Stimulated activated CD8-positive, alpha-beta memory T cell treated with anti-CD3 and anti-CD28 coated beads, Interleukin-2, amount 100 ng/mL, for 1 hour (primary cell): ENCODE measurements at places on chromosomes 13 and 19.

DNA sequence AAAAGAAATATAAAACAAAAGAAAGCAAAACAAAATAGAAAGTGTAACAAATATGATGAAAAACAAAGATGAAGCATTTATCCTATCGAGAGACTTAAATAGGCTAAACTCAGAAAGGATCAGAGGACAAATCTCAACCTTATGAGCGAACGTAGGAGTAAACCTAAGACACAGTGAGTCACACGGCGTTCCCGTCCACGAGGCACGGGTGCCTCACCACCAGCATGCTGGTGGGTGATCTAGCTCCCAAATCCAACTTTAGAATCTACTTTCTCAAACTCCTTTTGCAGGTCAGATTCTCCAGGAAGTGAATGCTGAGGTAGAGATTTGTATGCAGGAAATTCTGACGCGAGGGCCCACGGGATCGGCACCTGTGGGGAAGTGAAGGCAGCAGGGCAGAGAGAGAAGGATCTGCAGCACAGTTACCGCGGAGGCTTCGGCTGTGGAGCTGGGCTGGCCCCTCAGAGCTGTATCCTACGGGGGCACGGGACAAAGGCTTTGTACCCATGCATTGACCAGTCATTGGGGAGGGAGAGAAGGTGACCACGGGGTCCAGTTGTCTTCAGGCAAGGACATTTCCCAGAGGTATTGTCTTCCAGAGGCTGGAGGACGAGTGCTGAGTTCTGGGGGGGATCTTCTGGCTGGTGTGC, 7.5 kb upstream of the MIER2 start:
- DNase-seq: no peak

DNA sequence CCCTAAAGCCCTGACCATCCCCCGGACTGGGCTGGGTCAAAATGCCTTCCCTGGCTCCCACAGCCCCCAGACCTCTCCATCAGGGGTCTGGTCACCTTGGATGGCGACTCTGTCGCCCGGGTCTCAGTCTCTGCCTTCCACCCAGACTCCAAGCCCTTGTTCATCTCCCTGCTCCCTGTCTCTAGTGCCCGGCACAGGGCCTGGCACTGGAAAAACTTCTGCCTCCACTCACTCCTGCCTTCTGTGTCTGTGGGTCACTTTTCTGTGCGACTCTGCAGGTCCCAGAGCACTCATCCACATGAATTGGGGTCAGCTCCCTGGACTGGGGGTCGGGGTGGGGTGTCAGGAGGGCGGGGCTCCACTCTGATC, 1.1 kb downstream of the ZNF787 start:
- no peak for DNase-seq

DNA sequence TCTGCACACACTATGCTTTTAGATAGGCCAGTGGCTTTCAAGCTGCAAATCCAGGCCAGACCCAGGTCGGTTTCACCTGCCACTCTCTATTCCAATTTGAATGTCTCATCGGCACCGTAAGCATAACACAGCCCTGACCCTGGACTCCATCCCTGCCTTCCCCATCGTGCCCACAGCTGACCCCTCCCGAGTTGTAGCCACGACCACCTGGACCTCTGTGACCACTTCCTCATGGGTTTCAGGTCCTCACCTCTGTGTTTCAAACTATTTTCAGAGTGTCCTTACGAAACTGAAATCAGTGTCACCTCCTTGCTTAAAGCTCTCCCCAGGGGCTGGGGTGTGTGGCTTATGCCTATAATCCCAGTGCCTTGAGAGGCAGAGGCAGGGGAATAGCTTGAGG, 9.0 kb upstream of the HSH2D start:
- DNase-seq: no peak

- no peak for DNase-seq
Observed at GRCh38 chr19:34838753-34839431, 65.9 kb upstream of the ZNF599 start.

DNA sequence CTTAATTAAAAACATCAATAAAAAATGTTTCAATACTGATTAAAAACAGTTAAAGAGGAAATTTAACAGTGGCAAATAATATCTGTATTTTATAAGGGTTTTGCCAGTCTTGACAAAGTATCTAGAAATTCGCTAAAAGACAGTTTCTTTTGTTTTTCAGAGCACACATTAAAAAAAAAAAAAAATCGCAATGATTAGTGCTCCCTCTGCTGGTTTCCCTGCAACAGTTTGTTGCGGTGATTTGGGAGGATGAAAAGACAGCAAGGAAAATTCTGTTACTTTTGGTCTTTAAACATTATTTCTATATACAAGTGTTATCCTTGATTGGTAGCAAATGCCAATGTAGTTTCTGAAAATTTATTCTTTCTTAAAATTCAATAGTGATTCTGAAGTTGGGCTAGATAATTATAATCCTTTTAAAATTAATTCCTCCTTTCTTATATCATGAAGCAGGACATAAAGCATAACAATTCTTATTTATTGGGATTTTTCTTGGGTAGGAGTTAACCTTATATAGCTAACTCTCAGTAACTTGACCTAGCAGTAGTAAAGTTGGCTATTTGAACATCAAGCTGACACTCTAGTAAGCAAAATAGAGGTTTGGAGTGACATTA, 23.1 kb upstream of the SPRY2 start:
- DNase-seq: no peak

DNA sequence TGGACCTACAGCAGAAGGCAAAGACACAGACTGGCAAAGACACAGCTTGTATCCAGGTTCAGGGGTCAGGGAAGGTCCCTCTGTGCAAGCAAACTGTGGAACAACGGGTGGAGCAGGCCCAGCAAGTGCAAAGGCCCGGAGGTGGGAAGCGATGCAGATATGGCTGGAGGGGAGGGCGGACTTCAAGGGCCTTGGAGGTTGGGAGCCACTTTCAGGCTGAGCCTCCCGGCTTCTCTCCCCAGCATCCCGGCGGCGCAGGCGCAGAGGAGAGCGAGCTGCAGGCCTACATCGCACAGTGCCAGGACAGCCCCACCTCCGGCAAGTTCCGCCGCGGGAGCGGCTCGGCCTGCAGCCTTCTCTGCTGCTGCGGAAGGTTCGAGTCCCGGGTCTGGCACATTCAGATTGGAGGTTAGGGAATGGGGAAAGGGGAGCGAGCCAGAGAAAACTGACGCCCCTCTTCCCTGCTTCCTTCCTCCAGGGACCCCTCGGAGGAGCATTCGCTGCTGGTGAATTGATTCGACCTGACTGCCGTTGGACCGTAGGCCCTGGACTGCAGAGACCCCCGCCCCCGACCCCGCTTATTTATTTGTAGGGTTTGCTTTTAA, 2.1 kb upstream of the PNPLA6 start:
- no peak for DNase-seq

DNA sequence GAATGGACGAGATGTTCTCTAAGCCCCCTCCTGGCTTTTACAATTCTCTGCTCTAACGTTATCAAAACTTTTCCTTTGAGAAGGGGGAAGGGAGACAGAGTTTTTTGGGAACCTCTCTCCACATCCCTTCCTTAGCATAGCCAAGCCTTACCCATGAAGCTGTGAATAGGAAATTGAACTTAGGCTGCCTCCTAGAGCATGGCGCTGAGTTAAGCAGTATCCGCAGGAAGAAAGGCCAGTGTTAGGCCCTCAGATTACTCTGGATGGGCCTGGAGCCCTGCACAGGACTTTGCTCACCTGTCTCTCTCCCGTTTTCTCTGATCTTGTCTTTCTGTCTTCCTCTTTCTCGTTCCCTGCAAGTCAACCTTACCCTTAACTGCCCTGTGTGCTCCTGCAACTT, 39.6 kb downstream of the CYP2B6 start:
- DNase-seq: no peak

- no peak for DNase-seq
Observed at GRCh38 chr13:99296398-99296797, 10.8 kb downstream of the GPR183 start.

DNA sequence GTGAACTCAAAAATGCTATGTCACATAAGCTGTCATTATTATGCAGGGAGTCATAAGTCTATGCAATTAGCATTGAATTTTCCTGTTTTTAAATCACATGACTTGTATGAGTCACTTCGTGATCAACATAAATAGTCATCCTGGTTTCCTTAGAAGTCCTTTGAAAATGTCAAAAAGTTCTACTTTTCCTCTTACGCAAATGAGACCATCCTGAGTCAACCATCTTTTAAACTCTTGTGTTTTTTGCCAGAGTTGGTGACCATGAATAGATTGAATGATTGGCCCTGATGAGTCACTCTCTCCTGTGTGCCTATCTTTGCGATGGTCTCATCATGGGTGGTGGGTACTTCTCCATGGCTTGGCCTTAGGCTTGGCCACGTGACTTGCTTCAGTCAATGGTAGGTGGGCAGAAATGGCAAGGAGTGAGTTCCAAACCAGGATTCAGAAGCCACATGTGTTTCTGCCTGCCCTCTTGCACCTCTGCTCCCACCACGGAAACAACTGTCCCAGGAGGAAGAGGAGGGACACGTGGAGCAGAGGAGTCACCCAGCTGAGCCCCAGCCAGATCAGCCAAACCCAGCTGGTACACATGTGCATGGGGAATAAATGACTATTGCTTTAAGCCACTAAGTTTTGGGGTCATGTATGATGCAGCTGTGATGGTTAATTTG, 123.5 kb upstream of the CACNA1A start:
- DNase-seq: no peak

GRCh38 chr13:113769881-113770280, 10.9 kb downstream of the TMEM255B start:
- no peak for DNase-seq

- no peak for DNase-seq
Observed at GRCh38 chr13:21106089-21106488, 44.7 kb upstream of the LATS2 start.

DNA sequence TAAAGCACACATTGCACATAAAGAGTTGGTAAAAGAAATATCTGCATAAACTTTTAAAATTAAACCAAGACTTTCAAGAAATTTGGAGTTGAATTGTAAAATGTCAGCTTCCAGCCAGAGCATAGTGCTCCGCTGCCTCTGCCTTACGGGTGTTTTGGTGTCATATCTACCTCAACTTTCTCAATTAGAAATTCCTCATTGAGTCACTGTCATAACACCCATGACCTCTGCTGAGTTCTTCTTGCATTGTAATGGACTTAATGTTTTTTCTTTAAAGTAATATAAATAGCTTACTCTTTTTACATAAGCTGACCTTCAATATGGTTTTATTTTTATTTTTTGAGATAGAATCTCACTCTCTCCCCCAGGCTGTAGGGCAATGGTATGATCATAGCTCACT, 551.0 kb upstream of the NBEA start:
- DNase-seq: no peak

GRCh38 chr13:91747186-91747585, 348.8 kb downstream of the GPC5 start:
- no peak for DNase-seq

- peak; percentile 11 for DNase-seq
Observed at GRCh38 chr19:47697863-47698609, 15.2 kb upstream of the EHD2 start.

DNA sequence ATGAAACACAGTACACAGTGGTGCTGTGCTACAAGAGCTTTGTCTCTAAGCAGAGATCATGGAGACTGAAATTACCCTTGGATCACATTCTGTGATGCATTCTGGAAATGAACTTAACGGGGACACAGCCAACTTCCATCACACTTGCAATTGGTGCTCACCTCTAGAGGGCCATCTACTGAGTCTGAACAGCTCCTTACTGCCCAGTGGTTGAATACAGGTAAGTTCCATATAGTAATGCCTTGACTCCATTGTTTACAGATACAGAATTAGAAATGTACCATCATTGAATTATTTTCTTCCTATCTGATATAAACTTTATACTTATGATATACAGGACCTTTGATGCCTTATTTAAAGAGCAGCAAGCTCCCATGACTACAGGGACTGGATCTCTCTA, 686.4 kb downstream of the PCDH9 start:
- DNase-seq: no peak

- no peak for DNase-seq
Observed at GRCh38 chr19:7622933-7623685, 6.2 kb downstream of the XAB2 start.

DNA sequence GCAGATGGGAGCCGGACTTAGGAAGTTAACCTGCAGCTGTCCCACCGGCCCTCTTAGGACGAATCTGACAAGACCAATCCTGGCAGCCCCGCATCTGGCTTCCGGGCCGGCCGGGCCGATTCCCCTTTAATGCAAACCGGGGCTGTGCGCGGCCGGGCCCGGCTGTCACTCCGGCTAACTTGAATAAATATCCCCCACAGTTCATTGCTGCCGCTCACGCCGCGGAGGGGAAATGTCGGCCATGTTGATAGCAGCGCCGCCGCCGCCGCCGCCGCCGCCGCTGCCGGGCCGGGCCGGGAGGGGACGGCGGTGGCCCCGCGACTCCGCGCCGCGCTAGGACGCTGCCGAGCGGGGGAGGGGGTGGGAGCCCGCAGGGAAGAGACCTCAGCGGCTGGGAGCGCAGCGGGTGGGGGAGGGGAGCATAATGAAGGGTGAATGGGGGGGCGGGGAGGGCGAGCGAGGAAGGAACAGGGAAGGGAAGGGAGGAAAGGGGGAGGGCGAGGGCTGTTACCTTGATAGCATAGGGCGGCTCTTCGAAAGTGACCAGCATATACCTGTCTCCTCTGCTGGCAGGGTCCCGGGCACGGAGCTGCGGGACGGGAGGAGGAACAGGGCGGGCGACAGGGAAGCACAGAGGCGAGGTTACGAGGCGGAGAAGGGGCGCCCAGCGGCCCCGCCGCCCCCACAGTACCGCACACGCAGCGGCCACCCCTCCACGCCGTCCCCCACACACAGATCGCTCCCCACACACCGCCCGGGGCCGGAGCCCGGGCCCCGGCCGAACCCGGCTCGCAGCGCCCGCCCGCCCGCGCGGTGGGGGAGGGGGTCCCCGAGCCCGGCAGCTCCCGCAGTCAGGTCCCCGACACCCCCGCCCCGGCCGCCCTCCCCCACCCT, 1.1 kb downstream of the INTS6 start:
- DNase-seq: peak; percentile 57

- no peak for DNase-seq
Observed at GRCh38 chr19:22515435-22515834, 93.3 kb upstream of the ZNF98 start.

GRCh38 chr13:96002322-96003131, 50.7 kb downstream of the UGGT2 start:
- no peak for DNase-seq

- no peak for DNase-seq
Observed at GRCh38 chr19:51461723-51462161, 3.5 kb upstream of the SIGLEC8 start.

GRCh38 chr13:95349267-95349666, 48.0 kb upstream of the ABCC4 start:
- no peak for DNase-seq

- DNase-seq: no peak
Observed at GRCh38 chr19:47284324-47284899, 9.7 kb downstream of the INAFM1 start.
